Epithelial cell of proximal tubule (primary cell): ENCODE measurements at places on chromosomes 4 and X.

DNA sequence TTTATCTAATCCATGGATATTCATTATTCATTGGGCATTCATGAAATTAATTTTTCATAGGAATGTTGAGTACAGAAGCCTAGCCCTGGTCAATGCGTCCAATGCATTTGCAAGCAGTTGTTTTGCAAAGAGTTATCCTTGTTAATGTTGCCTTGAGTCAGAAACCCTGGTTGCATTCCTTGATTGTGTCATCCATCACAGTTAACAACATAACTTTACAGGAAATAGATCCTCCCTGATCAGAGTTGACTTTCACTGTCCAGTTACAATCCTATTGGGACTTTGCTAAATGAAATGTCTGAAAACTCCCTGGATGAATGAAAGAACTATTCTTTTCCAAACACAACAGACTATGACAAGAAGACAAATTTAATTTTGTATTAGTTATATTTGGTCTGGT, 924.3 kb upstream of the SLIT2 start:
- no peak for DNase-seq

DNA sequence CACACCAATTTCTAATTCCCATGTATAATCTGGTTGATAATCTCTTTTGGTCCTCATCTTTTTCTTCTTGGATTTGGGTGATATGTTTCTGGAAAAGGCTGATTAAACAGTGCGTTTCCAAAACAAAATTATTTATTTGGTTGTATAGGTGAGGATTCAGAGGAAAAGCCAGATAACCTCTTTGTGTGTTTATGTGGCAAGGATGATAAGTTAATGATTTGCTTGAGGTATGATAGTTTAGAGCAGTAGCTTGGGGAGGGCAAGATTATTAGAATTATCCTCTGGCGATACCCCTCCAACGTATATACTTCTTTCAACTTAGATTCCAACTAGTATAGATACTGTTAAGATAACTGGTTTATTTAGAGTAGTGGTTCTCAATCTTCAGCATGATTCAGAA, 53.3 kb downstream of the SLC4A4 start:
- DNase-seq = no peak

GRCh38 chrX:41542135-41542534, 95.0 kb downstream of the NYX start:
- DNase-seq = no peak

DNA sequence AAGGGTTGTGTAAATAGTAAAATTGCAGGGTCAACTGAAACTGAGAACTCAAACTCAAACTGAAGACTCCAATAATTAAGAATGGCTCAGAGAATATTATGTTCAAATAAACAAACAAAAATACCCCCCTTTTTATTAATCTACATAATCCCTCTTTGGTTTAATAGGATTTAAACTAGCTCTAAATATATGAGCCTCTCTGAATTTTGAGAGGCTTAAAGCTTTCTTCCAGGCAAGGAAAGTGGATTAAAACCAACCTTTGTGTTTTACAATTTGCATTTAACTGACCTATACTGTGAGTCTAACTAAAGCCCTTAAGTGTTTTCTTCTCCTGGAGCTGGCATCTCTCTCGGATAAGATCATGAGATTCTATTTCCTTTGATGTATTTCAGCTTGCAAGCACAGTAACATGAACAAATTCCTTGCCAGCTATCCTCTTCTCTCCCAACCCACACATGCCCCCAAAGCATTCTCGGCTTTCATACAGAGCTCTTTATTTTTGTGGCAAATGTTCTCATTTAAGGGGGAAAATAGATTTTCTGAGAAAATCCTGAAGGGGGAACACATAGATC, 1310.8 kb upstream of the AGA start:
- DNase-seq = no peak

DNA sequence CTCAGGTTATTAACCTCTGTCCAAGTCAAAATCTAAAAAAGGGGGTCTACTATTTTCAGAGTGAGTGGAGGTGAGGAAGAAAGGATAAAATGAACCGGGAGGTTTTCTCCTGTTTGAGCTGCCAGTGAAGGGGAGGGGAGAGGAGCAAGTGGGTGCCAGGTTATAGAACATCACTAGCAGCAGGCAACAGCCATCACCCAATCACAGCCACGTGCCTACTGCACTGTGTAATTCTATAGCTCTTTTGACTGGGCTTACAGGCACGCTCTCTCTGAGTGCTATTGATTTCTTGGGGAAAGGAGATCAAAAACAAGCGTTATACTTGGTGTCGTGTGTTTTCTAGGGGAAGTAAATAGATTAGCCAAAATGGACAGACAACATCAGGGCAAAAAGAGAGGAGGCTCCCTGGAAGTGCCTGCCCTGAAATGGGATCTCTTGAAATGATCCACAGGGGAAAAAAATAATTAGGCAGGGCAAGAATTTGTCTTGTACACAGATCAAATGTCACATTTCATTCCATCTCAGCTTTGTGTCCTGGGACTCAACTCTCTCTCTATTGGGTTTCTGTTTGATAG, 300.5 kb upstream of the LCORL start:
- DNase-seq = no peak

- DNase-seq = no peak
These were observed 44.0 kb downstream of the NUDT10 start for GRCh38 chrX:51376672-51377071.

GRCh38 chr4:87073199-87074120, 138.6 kb downstream of the AFF1 start:
- DNase-seq = no peak

DNA sequence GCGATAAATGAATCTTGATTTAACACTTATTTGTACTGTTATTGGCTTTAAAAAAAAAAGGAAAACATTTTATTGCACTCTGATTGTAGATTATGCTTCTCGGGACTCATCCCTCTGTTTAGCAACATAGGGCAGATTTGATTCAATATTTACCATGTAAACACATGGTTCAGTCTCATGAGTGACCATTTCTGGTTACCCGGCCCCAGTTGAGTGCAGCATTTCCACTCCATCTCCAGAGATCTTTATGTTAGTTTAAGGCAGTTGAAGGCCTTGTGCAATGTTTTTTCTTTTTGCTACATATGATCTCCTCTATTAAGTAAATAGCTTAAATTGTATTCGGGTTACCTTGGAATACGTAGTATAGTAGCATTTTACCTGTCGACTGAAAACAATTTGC, 143.3 kb upstream of the RPS6KA3 start:
- DNase-seq = no peak

DNA sequence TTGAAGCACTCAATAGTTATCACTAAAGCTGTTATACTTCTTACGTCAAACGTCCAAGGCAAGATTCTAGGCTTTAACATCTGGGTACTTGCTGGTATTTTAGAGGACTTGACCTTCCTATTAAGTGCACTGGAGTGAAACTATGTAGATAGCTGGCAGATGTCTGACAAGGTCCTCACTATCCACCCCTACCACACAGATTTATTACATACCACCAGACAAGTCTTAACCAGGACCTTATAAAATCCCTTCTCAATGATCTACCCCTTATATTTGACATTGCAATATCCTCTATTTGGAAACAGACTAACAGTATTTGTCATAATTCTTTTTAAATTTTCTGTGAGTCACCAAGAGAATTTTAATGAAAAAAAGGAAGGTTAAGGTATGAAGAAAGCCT, 78.8 kb downstream of the PDGFC start:
- no peak for DNase-seq

GRCh38 chr4:174521800-174522182, 497 bp downstream of the HPGD start:
- DNase-seq = no peak

- no peak for DNase-seq
These were observed 40.4 kb downstream of the ENPEP start for GRCh38 chr4:110516106-110516922.

GRCh38 chrX:113369056-113369455, 528.4 kb upstream of the AMOT start:
- DNase-seq = no peak

DNA sequence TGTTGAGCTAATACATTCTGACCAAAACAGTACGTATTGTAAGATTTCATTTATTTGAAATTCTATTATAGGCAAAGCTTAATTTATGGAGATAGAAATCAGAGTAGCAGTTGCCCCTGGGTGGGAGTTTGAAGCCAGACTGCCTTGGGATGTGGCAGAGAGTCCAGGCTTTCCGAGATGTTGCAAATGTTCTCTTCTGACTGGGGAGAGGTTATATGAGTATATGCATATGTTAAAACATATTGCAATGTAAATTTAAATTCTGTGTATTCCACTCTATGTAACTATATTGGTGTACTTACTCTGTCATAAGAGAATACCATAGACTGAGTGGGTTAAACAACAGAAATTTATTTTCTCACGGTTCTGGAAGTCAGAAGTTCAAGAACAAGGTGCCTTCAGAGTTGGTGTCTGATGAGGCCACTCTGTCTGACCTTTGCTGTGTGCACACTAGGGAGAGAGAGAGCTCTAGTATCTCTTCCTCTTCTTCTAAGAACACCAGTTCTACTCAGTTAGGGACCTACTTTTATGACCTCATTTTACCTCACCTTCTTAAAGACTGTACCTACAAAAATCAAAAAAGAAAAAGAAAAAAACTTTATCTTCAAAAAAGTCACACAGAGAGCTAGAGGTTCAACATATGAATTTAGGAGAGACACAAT, 299.3 kb upstream of the HS3ST1 start:
- DNase-seq = no peak
